ENCODE measurements at places on chromosomes 2 and 18.

DNA sequence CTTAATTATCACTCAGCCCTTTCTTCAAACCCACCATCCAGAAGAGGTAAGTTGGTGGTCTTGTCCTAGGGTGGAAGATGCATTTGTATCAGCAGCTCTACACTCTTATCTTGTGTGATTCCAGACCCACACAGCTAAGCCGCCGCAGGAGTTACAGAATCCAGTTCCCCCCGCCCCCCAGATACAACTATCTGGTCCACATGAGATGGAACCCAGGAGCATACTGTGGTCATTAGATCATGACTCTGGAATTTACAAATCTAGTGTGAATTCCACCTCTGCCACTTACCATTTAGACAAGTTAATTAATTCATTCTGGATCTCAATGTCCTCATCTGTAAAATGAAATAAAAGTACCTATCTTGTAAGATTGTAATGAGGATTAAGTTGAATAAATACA is 486.4 kb downstream of the BCL11A start:
- peak; percentile 50 for DNase-seq

DNA sequence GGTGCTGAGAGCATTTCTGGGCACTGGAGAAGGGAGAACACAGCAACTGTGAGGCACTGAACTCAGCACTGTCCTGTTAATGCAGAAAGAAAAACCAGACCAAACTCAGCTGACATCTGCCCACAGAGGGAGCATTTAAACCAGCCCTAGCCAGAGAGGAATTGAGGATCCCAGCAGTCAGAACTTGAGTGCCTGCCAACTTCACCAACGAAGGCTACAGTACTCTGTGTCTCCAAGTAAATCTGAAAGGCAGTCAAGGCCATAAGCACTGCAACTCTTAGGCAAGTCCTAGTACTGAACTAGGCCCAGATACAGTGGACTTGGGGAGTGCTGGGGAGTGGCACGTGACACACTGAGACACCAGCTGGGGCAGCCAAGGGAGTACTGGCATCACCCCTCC is 176.2 kb upstream of the ZC3H15 start:
- DNase-seq = no peak

DNA sequence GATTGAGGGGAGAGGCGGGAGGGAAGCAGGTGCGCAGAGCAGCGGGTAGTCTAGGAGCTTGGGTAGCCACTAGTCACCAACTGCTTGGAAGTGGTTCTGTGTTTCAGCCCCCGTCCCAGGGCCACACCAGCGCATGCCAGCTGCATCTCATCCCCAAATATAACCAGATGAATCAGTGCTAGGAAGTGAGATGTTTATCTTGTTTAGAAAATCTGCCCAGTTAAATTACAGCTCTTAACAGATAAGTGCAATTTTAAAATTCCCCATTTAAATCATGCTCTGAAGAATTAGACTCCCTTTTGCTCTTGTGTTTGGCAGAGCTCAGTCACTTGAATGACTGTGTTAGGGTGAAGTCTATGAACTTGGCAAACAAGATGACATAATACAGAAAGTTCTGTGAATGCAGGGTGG is 193.8 kb downstream of the SEPTIN10 start:
- DNase-seq = no peak

DNA sequence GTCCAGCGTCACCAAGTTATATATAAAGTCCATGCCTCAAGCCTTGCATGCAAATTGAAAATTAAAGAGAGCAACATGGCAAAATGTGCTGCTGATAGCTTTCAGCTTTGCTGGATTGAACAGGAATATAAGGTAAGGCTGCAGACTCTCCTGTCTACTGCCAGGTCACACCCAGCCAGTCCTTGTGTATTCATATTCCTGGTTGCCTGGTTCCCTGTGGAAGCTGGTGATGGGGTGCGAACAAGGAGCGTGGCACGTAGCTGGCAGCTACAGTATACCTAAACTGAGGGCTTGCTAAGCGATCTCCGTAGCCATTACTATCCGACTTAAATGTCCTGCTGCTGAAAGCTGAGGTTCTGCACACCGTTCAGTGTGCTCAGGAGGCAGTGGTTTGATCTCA is 50.1 kb upstream of the NOSTRIN start:
- DNase-seq = no peak

- no peak for DNase-seq
Observed at GRCh38 chr2:38981003-38981669, 91.5 kb downstream of the ARHGEF33 start.

- DNase-seq = no peak
Observed at GRCh38 chr2:108129636-108130035, 110.1 kb upstream of the SULT1C3 start.

- no peak for DNase-seq
Observed at GRCh38 chr2:152078662-152079061, 20.2 kb downstream of the CACNB4 start.

- no peak for DNase-seq
Observed at GRCh38 chr18:52340406-52341102, 557 bp downstream of the DCC start.

GRCh38 chr18:48460929-48461583 is 51.9 kb upstream of the ZBTB7C start:
- DNase-seq = no peak

DNA sequence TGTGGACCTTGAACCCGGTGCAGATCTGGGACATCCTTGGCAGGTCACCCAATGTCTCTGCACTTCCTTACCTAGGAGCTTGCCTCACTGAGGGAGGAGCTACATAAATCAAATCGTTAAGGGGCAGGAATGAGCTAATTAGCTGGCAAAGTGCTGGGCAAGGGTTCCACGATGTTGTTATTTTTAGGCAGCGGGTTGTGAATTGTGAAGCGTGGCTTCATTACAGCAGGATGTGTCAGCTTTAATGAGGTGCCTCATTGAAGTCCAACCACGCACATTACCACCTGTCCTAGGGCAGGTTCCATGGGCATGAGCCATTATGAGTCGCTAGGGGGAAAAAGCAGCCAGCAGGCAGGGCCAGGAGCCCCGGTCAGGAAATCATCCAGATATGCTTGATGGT is 127.0 kb upstream of the AGAP1 start:
- no peak for DNase-seq

DNA sequence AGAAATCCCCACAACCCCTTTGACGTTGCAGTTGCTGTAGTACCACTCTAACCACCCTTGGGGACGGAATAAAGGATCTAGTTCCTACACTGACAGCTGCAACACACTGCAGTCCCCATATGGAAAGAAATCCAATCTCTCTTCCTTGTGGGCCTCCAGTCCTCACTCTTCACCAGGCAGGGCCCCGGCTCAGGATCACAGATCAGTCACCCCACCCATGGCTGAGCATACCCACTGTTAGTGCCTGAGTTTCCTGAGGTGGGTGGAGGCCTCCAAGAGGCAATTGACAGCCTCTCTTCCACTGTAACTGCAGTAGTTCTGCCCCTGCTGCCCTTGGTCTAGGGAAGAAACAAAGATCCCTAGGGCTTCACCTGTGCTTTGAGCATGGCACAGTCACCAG is 670.0 kb upstream of the CDH2 start:
- no peak for DNase-seq

DNA sequence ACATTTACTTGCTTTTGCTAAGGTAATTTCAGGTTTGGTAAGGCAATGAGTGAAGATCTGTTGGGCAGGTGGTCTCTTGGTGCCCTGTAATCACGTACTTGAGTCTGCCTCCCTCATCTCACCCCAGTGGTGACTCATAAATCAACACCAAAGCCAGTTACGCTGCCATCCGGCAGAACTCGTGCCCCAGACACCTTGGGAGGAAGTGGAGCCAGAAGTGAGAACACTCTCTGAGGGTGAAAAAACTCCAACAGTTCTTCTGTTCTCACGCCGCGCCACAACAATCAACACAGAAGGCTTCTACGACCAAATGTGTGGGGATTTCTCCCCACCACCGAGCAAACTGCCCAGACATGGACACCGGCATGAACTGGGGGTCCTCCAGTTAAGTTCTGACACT is 206.2 kb downstream of the ARL4C start:
- no peak for DNase-seq

- peak; percentile 56 for DNase-seq
Observed at GRCh38 chr2:6780765-6781274, 84.9 kb downstream of the CMPK2 start.

- no peak for DNase-seq
Observed at GRCh38 chr2:75079575-75079974, 119.7 kb downstream of the TACR1 start.

DNA sequence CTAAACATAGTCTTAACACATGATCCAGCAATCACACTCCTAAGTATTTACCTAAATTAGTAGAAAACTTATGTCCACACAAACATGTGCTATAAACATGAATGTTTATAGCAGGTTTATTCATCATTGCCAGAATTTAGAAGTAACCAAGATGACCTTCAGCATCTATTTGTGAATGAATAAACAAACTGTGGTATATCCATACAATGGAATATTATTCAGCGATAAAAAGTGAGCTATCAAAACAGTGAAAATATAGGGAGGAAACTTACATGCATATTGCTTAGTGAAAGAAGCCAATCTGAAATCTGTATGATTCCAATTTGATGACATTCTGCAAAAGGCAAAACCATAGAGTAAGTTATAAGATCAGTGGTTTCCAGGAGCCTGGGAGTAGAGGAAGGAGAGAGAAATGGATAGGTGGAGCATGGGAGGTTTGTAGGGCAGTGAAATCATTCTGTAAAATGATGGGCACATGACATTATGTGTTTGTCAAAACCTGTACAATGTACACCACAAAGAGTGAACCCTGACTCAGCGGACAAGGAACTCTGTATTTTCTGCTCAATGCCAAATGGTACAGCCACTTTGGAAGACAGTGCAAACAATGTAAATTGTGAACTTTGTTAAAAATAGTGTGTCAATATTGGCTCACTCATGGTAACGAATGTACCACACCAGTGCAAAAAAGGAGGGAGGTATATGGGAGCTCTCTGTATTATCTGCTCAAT is 61.9 kb upstream of the IGFBP2 start:
- DNase-seq = no peak

DNA sequence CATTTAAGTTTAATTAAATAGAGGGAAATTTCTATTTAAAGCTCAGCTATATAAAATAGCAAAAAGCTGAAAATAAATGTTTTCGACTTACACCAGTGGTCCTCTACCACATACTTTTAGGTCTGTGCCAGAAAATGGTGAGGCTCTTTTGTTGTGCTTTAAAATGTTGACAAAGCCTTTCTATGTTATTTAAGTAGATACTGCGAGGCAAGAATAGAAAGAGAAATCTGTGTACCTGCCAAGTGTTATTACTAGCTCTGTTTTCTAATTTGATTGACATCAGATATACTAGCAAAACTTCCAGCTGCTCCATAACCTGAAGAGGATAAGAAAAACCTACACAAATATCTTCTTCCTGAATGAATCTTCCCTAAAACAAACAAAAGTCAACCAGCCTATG is 53.6 kb downstream of the LPIN2 start:
- DNase-seq = no peak

DNA sequence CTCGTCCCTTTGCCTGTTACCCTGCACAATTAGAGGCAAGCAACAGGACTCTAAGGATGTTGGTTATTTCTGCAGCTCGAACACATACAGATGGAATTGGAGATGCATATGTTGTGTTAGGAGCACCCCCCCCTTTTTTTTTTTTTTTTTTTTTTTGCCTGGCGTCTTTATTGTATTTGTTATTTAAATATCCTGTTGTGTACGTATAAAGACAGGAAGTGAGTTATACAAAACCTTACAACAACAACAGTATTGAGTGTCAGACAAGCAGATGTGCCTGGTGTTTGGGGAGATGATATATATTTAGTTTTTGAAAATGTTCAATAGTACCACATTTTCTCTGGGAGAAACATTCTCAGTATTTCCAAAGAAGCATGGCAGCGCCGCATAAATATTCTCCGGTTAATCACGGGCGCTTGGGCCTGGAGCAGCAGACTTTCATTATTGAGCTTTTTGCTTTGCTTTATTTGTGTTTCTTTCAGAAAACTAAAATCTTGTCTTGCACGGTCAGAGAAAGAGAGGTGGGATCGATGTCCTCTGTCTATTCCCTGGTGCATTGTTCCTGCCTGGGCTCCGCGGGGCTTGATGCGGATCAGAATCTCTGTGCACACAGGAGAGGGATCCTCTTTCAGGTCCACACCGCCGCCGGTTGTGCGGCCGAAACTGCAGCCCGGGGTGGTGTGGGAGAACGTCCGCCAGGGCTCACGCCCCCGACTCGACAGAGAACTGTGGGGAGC is 23.2 kb upstream of the ZNF516 start:
- no peak for DNase-seq

- no peak for DNase-seq
Observed at GRCh38 chr2:68371138-68371537, 6.1 kb downstream of the PLEK start.

DNA sequence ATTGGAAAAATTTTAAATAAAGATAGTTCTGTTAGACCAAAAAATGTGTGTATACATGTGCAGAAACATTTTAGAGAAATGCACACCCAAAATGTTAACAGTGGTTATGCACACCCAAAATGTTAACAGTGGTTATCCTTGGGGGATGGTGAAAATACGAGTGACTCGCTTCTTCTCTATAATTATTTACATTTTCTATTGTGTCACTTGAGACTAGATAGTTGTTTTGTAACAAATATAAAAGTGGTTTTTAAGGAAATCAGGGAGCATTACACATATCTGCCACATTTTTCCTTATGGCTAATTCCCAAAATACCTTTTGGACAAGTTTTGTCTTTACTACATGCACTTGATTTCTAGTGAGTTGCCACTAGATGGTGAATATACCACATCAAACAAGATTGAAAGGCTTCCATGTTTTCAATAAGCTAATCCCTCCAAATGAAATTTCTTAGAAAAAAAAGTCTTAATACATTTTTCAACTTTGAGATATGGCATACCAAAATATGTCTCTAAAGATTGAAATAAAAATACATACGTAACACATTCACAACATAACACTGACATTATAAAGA is 9.0 kb upstream of the HIBCH start:
- DNase-seq = no peak

- no peak for DNase-seq
Observed at GRCh38 chr2:167820488-167820887, 426.9 kb downstream of the STK39 start.

DNA sequence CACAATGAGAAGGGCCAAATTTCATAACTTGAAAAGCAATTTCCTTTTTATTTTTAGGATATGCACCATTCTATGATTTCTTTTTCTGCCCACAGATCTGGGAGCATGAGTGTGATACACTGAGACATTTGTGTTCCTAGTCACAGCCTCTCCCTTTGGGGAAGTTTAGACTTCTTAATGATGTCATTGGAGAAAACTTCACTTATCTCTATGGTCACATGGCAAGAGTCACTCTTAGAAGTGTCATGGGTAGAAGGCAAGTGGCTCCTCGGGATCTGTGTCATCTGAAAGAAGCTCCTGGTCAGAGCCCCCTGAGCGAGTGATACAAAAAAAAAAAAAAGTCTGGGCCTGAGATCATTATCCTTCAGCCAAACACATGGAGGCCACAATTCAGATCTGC is 62.5 kb upstream of the LGALSL start:
- no peak for DNase-seq

- DNase-seq = no peak
Observed at GRCh38 chr2:135882415-135882814, 6.2 kb upstream of the MCM6 start.
